ENCODE measurements at places on chromosomes 5 and 9. TPM values are rescaled to one million over a fixed set of nuclear protein-coding genes. Genes with fewer than 3 reads are reported as not detected.

SELENOP gene
- 58.1 TPM for total RNA-seq

DAPK1 gene
- 30.9 TPM for total RNA-seq

CCNI2 gene
- not detected for total RNA-seq

TUSC1 gene
- total RNA-seq: 10.5 TPM

SCGB3A2 gene
- total RNA-seq: not detected

ATP6V1G1 gene
- 88.2 TPM for total RNA-seq

NAIF1 gene
- 6.0 TPM for total RNA-seq

DNA sequence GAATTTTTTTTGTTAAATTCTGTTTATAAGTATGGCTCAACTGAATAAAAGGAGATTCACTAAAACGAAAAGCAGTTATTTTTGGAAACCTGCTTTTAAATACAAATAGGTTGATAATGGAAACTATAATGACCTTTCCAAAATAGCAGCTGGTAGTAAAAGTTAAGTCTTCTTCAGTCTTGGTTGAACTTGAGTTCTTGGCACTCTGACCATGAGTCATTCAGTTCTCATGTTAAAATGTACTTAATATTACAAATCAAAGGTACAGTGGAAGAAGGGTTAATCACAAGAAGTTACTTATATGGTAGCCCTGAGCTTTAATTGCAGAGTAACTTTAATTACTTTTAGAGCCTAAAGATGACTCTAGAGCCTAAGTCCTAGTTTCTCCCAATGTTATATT lies 62.1 kb downstream of the KLF9 start:
- DNase-seq: peak; percentile 73

DNA sequence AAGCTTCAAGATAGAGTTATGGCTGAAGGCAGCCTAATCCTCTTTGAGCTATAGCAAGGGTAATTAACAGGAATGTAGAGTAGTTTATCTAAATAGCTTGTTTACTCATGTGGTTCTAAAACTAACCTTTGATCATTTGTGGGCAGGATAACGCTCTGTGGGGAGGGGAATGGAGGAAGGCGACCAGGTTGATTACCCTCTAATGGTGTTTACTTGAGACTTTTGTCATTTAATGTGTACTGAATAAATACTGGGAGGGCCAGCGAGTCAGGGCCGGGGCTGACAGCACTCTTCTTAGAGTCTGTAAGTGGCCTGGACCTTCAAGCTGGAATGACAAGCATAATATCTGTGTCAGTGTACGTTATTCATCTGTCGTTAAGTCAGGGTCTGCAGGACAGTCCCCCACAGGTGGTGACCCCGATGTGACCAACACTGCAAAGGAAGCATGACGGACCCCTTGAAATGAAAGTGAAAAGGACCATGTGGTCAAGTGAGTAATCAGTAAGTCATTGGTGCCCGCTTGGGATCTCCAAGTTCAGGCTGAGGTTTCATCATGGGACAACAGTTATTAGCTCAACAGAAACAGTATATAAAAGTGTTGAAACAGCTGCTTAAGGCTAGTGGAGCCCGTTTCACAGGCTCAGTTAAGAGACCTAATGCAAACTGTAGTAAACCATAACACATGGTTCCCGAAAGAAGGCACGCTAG lies 162.6 kb downstream of the CPLANE1 start:
- peak; percentile 24 for DNase-seq

- peak; percentile 28 for DNase-seq
Measured at GRCh38 chr5:151005187-151005949, 15.0 kb upstream of the GPX3 start.

DNA sequence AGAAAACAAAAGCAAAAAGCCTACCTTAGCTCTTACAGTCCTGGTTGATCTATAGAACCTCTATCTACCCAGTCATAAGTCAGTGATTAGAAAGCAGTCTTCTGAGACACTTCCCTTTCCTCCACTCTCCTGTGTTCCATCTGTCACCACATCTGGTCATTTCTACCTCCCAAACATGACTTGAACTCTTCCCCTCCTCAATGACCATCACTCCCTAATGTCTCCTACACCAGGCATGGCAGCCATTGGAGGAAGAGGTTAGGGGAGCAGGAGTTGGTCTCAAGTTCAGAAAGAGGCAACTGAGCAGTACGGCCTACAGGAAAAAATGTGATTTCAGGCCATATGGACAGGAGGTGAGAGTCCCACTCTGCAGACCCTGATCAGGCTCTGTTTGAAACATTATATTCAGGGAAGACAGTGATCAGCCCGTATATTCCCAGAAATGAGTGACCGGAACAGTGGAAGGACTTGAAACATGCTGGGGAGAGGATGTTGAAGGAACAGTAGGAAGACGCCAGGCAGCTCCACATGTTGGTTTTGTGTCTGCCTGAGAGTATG lies 12.0 kb downstream of the ABLIM3 start:
- DNase-seq: no peak

- no peak for DNase-seq
Measured at GRCh38 chr5:114153392-114153791, 208.5 kb upstream of the KCNN2 start.

- DNase-seq: peak; percentile 17
Measured at GRCh38 chr9:26723486-26723885, 169.1 kb downstream of the CAAP1 start.

DNA sequence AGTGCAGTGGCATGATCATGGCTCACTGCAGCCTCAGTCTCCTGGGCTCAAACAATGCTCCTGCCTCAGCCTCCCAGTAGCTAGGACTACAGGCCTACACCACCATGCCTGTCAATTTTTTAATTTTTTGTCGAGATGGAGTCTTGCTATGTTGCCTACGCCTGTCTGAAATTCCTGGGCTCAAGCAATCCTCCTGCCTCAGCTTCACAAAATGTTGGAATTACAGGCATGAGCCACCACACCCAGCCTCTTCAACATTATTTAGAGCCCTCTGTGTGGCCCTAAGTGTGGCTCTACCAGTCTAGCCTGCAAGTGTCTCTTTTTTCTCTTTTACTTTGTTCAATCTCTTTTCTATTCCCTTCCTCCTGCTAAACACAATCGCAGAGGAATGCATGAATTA lies 154.4 kb upstream of the EPB41L4A start:
- DNase-seq: no peak

DNA sequence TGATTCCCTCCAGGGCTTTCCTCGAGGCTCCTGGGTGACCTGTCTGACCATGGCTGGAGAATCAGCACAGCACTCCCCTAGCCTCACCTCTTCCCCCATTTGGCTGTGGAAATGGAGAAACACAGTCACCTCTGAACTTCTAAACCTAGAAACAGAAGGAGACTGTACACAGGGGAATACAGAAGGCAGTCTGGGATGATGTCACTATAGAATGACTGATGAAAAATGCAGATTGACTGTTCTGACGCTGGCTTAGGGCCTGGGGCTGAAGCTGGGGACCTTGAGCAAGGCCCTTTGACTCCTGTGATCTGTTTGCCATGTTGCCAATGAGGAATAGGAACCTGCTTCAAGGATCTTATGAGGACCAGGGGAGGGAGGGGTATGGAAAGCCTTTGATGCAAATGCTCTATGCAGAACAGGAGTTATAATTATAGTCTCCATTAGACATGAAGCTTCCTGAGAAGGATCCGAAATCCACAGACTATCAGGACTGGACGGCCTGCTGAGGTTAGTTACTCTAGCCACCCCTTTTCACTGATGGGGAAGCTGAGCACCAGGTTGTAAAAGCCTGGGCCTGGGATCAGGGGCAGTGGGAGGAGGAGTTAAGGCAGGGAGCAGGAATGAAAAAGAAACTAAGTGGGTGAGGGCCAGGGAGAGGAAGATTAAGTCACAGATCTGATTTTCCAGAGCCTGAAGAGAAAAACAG lies 24.4 kb upstream of the ANXA6 start:
- DNase-seq: no peak
